ENCODE measurements at places on chromosomes 3 and 15. TPM values are rescaled to one million over a fixed set of nuclear protein-coding genes. Genes with fewer than 3 reads are reported as not detected.

Gene PRR23B
- not detected for total RNA-seq

Gene KIF15
- total RNA-seq: 26.5 TPM

Gene PLSCR2
- total RNA-seq: not detected

Gene SPRED1
- 0.44 TPM for total RNA-seq

Gene SLC6A11
- not detected for total RNA-seq

Gene GOLGA8H
- not detected for total RNA-seq

Gene GABRR3
- total RNA-seq: 0.05 TPM

Gene ATP13A5
- not detected for total RNA-seq

Gene GUCA1C
- total RNA-seq: not detected

GRCh38 chr3:157572559-157573270 is 69.5 kb upstream of the VEPH1 start:
- no peaks in the 10 kb centered on the region for H3K36me3 ChIP-seq
- H3K27me3 ChIP-seq: peaks cover 7% of the 10 kb centered on the region
- H3K27ac ChIP-seq: no peak overlapping the region
- H3K4me1 ChIP-seq: no peaks in the 10 kb centered on the region
- H3K4me3 ChIP-seq: no peak overlapping the region
- DNase-seq: peak; percentile 68

DNA sequence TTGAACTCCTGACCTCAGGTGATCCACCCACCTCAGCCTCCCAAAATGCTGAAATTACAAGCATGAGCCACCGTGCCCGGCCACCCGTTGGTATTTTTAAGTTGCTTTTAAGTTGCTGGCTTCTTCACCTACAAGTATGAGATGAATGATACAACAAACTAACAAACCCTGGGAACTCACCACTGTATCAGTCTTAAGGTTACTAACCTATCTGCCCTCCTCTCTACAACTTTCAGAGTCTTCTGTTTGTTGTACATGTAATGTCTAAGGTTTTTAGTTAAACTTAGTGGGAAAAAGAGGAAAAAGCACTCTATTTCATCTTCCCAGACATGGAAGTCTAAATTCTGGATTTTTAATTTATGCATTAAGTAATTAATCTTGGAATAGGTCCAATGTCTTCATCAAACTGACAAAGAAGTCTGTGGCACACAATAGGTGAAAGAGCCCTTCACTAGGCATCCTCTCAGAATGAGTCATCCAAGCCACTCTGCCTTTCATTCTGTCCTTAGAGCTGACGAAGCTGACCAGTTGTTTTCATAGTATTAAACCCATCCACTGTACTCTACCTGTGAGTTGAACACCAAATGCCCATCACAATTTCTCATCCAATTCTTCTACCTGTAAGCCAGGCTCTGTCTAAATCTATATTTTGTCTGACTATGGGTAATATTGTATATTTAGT is 936.1 kb downstream of the TUSC7 start:
- H3K27ac ChIP-seq: no peak overlapping the region
- H3K27me3 ChIP-seq: no peaks in the 10 kb centered on the region
- no peak overlapping the region for H3K4me3 ChIP-seq
- no peaks in the 10 kb centered on the region for H3K4me1 ChIP-seq

- no peak overlapping the region for H3K4me3 ChIP-seq
- no peaks in the 10 kb centered on the region for H3K4me1 ChIP-seq
- H3K27ac ChIP-seq: no peak overlapping the region
- DNase-seq: no peak
Observed at GRCh38 chr15:89495638-89496145, 691 bp downstream of the RHCG start.

GRCh38 chr3:4753073-4753691 is 226.1 kb upstream of the BHLHE40 start:
- no peak overlapping the region for H3K4me3 ChIP-seq
- no peak for DNase-seq
- peaks cover 63% of the 10 kb centered on the region for H3K36me3 ChIP-seq
- peaks cover 61% of the 10 kb centered on the region for H3K4me1 ChIP-seq

GRCh38 chr15:34078900-34079299 is 22.8 kb downstream of the EMC7 start:
- no peaks in the 10 kb centered on the region for H3K27me3 ChIP-seq
- no peak overlapping the region for H3K4me3 ChIP-seq
- no peak for DNase-seq
- H3K36me3 ChIP-seq: peaks cover 10% of the 10 kb centered on the region

DNA sequence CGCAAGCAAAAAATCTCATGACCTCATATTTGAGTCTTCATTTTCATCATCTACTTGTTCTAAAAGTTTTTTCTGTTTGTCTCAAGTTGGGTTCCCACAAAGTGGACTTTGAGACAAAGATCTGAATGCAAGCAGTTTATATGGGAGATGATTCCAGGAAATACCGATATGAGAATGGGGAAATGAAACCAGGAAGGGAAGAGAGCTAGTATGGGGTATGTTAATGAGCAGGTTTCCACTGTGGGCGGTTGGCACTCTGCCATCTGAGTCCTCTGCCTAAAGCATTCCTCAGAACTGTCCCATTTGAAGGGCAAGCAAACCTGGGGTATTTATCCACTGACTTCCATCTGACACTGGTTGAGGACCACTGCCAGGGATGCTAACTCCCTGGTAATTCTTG is 8.8 kb downstream of the ADPRH start:
- DNase-seq: no peak
- H3K4me1 ChIP-seq: peaks cover 15% of the 10 kb centered on the region
- no peak overlapping the region for H3K4me3 ChIP-seq

GRCh38 chr3:52259448-52259847 is 13.9 kb downstream of the PPM1M start:
- H3K27ac ChIP-seq: no peak overlapping the region
- H3K36me3 ChIP-seq: peaks cover 99% of the 10 kb centered on the region
- H3K4me3 ChIP-seq: no peak overlapping the region

- H3K4me3 ChIP-seq: no peak overlapping the region
- no peak overlapping the region for H3K27ac ChIP-seq
- no peaks in the 10 kb centered on the region for H3K4me1 ChIP-seq
- H3K27me3 ChIP-seq: peaks cover 4% of the 10 kb centered on the region
- no peak for DNase-seq
- no peaks in the 10 kb centered on the region for H3K36me3 ChIP-seq
Observed at GRCh38 chr3:16056217-16056616, 118.3 kb upstream of the GALNT15 start.

- H3K4me3 ChIP-seq: peak within 1 kb of the TSS; percentile 99
- H3K27ac ChIP-seq: peak within 1 kb of the TSS; percentile 92
- peaks cover 5% of the 10 kb centered on the region for H3K36me3 ChIP-seq
- H3K27me3 ChIP-seq: peaks cover 24% of the 10 kb centered on the region
- DNase-seq: peak; percentile 93
Observed at GRCh38 chr3:38453075-38453912, at the start of gene ACVR2B. ACVR2B (plus strand) TSS chr3:38453890; CDS start chr3:38454323, 433 bp downstream.

DNA sequence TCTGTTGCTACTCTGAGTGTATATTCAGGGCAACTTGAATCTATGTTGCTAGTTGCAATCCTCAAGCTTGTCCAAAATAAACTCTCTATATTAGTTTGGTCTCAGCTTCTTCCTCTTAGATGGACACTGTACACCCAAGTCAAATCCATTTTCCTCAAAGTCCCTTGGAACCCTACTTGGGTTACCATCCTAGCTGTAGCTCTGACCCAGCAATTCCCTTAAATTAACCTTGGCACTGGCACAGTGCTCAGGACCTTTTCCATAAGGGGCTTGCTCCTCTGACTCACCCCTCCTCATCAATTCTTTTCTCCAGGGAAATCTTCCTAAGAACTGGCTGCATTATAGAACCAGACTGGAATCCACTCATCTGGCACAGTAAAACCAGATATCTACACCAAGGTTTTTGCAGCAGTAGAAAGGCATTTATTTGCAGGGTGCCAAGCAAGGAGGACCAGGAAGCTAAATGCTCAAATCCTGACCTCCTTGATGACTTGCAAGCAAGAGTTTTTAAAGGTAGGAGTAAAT is 44.9 kb upstream of the B3GALNT1 start:
- H3K4me1 ChIP-seq: no peaks in the 10 kb centered on the region
- H3K27ac ChIP-seq: no peak overlapping the region
- H3K4me3 ChIP-seq: no peak overlapping the region
- no peak for DNase-seq

DNA sequence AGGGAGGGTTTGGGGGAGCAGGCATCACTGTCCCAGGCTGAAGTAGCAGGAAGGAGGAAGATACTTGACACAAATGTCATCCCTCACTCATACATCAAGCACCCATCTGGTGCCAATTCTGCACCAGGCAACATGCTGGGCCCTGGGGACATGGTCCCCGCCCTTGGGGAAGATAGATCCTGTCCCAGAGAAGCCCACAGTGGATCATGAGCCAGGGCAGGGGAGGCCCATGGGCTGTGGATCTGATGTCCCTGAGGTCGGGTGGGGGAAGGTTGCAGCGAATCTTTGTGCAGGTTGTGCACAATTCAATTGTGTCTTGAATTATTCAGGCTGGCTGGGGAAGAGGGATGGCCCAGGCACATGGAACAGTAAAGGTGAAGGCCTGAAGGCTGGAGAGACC is 6.4 kb upstream of the CCDC33 start:
- H3K36me3 ChIP-seq: no peaks in the 10 kb centered on the region
- no peak overlapping the region for H3K4me3 ChIP-seq
- H3K4me1 ChIP-seq: no peaks in the 10 kb centered on the region
- no peak overlapping the region for H3K27ac ChIP-seq

GRCh38 chr15:62498278-62498677 is 333.2 kb upstream of the C2CD4B start:
- H3K4me3 ChIP-seq: no peak overlapping the region
- no peaks in the 10 kb centered on the region for H3K4me1 ChIP-seq
- no peaks in the 10 kb centered on the region for H3K27me3 ChIP-seq

All from activated CD4-positive, alpha-beta T cell treated with anti-CD3 and anti-CD28 coated beads, Interleukin-2, amount 10 ng/mL, durations not matched to agents 24 days and 14 days (primary cell).